ENCODE measurements at places on chromosomes 11 and 22.

GRCh38 chr11:40129266-40129665, 1330.2 kb downstream of the LRRC4C start:
- peak; percentile 1 for DNase-seq

DNA sequence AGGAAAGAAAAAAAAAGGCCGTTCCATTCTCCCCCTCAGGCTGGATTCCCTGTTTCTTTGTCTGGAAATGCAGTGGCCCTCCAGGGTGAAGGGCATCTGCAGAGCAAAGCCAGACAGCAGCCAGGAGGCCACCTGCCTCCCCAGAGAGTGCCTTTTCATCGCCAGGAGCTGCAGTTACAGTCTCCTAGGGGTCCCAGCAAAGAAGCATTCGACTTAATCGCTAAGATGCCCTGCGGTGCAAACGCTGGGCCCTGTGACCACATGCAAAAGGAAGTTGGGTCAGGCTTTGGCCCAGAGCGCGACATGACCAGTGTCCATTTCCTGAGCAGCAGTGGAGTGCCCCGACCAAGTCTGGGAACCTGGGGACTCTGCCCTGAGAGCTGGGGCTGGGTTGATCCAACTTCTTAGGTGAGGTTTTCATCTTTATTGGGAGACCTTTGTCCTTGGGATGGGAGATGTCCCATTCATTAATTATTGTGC, 304.6 kb downstream of the OPCML start:
- no peak for DNase-seq

DNA sequence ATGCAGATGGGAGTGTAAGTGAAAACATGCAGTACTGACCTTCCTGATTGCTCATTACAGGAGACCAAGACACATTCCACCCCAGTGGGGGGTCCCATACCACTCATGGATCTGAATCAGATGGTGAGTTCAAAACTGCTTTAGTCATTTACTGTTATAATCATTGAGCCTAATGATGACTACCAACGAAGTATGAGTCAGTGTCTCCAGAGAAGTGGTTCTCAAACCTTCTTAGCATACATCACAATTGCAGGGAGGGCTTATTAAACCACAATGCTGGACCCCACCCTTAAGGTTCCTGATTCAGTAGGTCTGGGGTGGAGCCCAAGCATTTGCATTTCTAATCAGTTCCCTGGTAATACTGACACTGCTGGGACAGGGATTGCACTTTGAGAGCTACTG, 75.8 kb downstream of the CD44 start:
- no peak for DNase-seq

DNA sequence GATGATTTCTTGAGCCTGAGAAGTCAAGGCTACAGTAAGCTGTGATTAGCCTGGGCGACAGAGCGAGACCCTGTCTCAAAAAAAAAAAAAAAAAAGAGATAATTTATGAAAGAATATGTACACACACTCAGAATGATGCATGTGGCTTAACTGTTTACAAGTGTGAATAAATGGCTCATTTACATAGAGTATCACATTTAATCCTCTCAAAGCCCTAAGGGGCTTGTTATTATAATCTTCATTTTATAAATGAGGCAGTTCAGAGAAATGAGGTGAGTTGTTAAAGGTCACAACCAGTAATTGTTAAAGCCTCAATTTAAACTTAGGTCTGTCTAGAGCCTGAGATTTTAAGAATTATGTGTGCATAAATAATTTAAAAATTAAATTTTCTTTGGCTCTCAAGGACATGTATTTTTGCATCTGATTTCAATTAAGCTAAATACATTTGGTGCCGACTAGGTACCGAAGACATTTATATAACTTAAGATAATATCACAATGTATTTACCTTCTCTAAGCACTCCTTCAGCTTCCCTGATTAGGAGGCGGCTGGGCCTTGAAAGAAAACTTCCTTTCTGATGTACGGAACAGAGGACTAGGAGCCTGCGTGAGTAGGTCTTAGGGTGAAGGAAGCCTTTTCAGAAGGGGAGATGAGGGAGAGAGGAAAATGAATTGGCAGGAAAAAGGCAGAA, 28.5 kb upstream of the DDX6 start:
- DNase-seq, result no peak

GRCh38 chr11:43212279-43212678, 99.5 kb upstream of the API5 start:
- no peak for DNase-seq

GRCh38 chr11:127037596-127037995, 37.0 kb upstream of the KIRREL3 start:
- DNase-seq, result no peak

GRCh38 chr22:26428515-26429457, at the start of gene ASPHD2:
Gene ASPHD2 (plus strand): TSS chr22:26429260. CDS start chr22:26433616, 4,356 bp downstream.
- peak; percentile 44 for DNase-seq

Data from AML-193 (cell line).